ENCODE measurements at places on chromosomes 3 and 15.

DNA sequence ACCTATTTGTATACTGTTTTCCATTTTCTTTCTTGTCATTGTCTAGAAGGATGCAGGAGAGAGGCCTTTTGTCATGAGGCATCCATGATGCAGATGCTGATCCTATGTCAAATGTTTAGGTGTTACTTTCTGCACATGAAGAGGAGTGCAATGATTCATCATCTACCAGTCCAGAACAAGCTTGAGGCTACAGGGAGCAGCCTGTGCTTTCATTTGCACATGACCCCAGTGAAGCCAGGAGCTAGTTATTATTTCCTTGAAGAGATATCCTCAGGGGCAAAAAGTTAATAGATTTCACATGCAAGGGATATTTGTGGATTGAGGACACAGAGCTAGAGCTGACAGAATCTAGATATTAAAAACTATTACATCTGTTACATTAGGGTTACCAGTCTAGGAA is 204.4 kb upstream of the TGFBR2 start:
- DNase-seq, result no peak

- DNase-seq, result no peak
Measured at GRCh38 chr3:33312361-33312760, 35.1 kb downstream of the FBXL2 start.

DNA sequence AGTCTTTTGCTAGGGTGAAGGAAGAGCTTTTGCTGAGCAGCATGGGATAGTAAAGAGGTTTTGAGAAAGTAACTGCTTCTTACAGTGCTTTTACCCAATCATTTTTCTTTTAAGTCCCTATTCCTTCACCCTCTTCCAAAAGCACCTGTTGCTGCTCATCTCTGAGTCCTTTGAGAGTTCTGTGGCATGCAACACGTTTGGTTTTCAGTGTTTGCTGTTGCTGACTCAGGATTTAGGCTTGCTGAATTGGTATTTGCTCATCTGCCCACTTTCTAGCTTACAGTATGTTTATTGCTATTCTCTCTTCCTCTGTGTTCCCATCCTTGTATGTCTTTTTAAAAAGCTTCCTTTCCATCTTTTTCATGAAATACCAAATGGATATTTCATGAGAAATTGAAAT is 55.9 kb upstream of the THRB start:
- DNase-seq, result no peak

DNA sequence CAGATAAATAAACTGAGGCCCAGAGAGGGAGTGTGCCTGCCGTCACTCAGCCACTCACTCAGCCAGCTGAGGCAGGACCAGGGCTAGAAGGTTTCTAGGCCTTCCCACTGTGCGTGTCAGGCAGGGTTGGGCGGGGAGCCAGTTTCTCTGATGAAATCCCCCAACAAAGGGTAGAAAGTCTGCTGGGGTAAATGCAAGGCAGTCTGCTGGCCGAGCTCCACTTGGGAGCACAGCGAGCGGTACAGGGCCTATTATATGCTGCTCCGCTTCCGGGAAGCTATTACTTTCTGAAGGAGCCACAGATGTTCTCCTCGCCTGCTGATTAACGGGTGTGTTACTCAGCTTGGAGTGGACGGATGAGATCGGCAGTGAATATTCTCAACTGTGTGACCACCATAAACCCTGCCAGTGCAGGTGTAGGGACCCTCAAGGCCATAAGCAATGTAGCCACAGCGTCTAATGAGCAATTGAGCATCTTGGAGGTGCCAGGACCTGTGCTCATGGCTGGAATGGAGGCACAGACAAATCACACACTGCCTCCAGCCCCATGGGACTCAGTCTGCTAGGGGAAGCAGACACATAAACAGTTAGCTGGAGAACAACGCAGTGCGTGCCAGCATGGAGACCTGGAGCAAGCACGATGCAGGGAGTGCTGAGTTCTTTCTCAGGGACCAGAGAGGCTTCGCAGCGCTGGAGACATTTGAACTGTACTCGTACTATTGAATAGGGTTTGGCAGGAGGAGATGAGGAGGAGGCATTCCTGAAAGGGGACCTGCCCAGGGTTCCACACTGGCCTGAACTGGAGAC is 42.1 kb downstream of the CORO2B start:
- DNase-seq, result peak; percentile 81

GRCh38 chr15:93359425-93360131 is 270.6 kb upstream of the RGMA start:
- no peak for DNase-seq

DNA sequence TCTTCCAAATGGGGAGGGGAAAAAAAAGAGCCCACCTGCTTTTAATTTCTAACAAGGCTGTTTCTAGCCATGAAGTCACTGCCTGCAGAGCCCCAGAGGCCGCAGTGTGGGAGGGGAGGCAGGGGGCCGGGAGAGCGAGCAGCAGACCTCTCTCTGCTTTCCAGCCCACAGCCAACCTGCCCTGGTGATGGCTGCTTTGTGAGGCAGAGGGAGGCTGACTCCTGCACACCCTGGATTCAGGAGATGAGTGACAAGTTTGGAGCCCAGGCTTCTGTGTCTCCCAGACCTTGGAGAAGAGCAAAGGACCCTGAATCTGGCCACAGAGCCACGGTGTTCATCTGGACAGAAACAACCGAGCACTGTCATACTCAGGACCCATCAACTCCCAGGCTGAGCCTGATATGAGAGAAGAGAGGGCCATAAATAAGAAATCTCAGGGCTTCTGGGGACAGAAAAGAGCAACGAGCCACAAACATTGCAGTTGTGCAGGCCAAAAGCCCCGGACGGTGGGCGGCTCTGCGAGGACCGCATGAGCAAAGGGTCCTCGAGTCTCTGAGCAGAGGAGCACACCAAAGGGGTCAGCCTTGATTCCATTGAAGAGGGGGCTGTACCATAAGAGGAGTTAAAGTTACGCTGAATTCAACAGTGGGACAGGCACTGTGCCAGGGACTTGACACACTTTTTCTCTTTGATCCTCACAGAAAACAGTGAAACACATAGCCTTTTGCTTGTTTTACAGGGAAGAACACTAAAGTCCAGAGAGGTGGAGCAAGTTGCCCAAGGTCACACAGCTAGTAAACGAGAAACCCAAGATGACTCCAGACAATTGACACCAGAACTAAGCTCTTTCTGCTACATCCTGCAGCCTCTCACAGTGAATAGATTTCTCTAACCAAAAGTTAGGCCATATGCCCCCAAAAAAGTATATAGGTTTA is 97.2 kb downstream of the SEMA5B start:
- DNase-seq, result no peak

- DNase-seq, result no peak
Measured at GRCh38 chr3:174859756-174860155, 622 bp downstream of the NAALADL2 start.

- peak; percentile 77 for DNase-seq
Measured at GRCh38 chr3:98732286-98733052, 30.7 kb upstream of the ST3GAL6 start.

- no peak for DNase-seq
Measured at GRCh38 chr3:49906073-49906743, 2.5 kb upstream of the MST1R start.

DNA sequence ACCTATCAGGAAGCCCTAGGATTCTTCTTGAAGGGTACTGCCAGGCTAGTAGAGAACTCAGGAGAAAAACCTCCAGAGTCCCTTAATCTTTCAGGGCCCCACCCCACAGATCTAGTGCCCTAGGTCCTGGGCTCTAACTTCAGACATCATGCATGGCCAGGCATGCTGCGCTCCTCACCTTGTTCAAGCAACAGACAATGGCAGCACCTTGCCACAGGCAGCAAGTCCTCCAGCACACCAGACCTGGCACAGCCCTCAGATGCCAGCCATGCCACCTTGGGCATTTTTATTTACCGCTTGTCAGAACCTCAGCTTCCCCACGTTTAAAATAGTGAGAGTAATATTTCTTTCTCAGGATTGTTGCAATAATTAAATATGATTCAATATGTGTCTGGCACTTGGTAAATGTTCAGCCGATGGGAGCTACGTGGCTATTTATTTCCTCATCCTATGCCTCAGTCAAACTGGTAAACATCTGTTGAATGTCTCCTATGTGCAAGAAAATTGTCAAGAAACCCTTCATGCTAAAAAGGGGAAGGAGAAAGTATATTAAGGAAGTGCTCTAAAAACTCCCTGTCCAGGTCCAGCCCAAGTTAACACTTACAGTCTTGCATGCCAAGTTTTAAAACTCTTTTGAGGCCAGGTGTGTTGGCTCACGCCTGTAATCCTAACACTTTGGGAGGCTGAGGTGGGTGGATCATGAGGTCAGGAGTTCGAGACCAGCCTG is 14.5 kb upstream of the CCR1 start:
- no peak for DNase-seq

- no peak for DNase-seq
Measured at GRCh38 chr3:111681661-111682426, 86.7 kb upstream of the ZBED2 start.

- no peak for DNase-seq
Measured at GRCh38 chr3:162994165-162994564, 1497.6 kb downstream of the OTOL1 start.

GRCh38 chr15:46034755-46035154 is 399.9 kb downstream of the SQOR start:
- DNase-seq, result no peak

GRCh38 chr15:44654858-44655257 is 8.6 kb downstream of the SPG11 start:
- DNase-seq, result no peak

DNA sequence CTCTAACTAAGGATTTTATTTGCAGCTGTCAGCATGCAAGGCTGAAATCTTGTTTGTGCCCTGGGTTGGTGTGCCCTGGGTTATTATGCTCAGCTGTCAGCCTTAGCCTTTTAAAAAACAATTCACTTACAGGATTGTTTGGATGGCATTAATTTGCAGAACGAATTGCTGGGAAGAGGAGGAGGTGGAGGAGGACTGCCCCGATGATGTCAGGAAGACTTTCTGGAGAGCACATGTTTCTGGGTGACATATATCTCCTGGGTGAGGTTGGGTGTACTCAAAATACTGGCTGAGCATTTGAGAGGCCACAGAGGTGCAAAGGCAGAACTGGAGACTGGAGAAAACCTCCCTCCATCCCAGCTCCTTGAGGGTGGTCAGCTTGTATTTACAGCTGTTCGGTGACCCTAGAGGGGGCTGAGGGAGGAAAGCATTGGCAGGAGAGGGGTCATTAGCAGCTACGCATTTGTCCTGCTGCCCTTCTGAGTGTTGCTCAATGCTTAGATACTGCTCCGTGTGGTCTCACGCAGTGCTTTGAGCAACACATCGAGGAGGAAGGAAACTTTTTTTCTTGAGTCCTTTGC is 59.8 kb upstream of the PSMD6 start:
- DNase-seq, result no peak

DNA sequence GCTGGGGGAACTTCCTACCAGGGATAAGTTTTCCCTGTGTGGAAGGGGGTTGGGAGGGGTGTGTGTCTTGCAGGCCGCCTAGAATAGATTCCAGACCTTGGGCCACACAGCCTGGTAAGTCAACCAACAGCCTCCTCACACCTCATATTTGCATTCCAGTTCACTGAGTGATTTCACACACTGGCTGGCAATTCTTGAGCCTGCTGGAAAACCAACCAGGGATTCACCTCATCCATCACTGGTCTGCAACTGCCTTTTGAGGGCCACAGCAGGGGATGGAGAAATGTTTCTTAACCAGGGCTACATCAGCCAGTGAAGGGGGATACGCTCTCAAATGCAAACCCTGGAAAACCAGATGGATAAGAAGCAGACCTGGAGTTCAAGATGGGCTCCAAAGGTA is 2.0 kb downstream of the FSTL1 start:
- DNase-seq, result no peak

DNA sequence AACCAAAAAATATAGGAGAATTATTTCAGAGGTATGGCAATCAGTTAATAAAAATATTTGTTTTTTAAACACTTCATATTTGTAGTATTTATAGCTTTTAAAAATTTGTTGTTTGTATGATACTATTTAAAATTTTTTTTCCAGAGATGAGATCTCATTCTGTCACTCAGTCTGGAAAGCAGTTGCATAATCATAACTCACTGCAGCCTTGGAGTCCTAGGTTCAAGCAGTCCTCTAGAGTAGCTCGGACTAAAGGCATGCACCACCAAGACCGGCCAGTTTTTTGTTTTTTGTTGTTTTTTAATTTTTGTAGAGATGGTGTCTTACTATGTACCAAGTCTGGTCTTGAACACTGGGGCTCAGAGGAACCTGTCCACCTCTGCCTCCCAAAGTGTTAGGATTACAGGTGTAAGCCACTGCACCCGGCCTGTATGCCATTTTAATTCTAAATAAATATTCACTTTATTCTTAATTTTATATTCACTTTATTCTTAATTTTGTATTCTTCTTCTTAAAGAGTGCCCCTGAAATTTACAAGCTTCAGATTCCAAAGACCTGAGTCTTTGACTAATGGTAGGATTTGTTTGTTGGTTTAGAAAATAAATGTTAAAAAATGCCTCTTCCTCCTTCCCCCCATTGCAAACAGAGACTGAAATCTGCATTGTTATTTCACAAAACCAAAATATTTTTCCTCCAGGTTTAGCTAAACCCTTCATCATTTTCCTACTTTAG is 9.4 kb downstream of the TGFBR2 start:
- no peak for DNase-seq

GRCh38 chr3:99774467-99774866 is 43.2 kb upstream of the CMSS1 start:
- no peak for DNase-seq

GRCh38 chr15:69576035-69576526 is 123.5 kb downstream of the RPLP1 start:
- DNase-seq, result no peak

DNA sequence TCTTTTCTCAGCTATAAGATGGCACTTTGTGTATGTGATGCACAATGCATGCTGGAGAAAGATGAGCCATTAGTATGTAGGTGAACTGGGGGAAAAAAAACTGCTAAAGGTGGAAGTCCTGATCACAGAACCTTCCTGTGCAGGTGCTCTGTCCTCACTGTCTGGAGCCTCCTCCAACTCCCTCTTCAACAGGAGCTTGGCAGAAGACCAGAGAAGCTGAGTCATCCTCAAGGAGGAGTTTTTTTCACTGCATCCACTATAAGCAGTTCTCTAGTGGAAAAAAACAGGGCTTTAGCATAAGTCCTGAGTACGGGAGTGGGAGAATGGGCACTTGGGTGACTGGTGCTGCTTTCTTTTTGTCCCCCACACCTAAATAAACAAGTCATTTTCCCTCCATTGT is 168.4 kb upstream of the CADPS start:
- no peak for DNase-seq
